Activated CD4-positive, alpha-beta T cell treated with anti-CD3 and anti-CD28 coated beads, Interleukin-2, amount 50 U/mL, for 16 hours (primary cell): ENCODE measurements at places on chromosomes 2 and 18.

- DNase-seq = no peak
These were observed 2.4 kb downstream of the SCYGR8 start for GRCh38 chr2:227748079-227748478.

DNA sequence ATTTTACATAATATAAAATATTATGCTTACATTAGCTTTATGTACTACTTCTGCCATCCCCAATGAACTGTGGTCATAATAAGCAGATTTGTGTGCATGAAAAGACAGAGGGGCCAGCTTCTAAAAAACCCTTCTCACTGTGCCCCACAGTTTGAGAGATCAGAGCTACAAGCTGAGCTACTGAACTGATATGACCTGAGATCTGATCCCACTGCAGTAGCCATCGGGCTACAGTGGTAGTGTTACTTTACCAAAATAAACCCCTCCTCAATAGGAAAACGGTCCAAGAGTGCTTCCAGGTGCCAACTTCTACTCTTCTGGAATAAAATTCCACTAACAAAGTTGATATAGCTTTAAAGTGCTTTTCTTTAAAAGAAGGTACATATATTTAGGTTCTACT, 43.1 kb downstream of the IKZF2 start:
- no peak for DNase-seq

GRCh38 chr2:227617316-227618230, at the start of gene SCYGR4:
TSS of gene SCYGR4 (plus strand) at chr2:227617498. CDS start at chr2:227617498, 0 bp downstream.
- DNase-seq = no peak

DNA sequence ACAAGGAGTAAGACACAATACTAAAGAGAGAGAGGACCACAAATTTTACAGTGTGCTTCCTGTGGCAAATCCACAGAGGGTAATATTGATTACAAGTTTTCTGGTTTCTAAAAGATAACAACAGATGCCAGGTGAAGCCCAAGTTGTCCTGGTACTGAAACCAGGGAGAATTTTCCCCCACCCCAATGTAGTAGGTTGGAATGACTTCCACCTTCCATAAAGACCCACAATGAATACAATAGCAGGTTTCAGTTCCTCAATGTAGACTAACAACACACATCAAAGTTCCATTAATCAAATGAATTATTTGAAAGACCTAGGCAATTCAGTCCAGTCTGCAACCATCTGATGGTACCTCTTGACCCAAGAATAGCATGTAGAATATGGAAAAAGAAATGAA, 44.0 kb upstream of the TMEM247 start:
- no peak for DNase-seq

DNA sequence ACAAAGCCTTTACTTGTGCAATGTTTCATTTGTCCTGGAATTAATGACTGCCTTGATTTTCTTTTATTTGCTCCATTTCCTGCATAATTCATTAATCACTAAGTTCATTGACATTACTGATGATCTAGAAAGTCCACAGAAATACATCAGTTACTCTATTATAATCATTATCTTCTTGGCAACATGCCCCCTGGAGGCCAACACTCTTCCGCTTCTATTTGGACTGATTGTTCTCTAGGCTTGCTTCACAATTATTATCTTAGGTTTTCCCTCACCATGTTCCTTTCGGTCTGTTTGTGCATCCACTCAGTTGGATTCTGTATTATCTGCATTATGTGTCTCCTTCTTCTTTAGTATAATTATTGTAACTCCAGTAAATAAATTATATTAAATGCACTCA, 461.0 kb upstream of the CDH2 start:
- DNase-seq = no peak

GRCh38 chr2:152167065-152167464, 8.5 kb downstream of the STAM2 start:
- no peak for DNase-seq

DNA sequence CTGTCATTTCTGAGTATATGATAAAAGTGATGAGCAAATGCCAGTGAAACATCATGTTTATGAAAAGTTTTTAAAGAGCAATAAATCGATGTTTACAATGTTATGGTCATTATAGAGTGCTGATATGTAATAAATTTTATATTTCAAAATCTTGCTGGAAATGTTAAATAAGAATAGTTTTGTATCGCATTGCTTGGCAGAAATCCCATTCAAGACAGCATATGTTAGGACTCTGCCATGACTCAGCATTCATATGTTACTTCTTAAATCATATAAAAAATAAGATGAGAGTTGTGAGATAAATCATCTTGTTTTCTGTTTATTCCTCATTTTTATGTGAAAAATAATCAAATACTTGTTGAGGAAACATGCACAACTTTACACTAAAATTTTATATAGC, 949.9 kb upstream of the NRXN1 start:
- DNase-seq = no peak

DNA sequence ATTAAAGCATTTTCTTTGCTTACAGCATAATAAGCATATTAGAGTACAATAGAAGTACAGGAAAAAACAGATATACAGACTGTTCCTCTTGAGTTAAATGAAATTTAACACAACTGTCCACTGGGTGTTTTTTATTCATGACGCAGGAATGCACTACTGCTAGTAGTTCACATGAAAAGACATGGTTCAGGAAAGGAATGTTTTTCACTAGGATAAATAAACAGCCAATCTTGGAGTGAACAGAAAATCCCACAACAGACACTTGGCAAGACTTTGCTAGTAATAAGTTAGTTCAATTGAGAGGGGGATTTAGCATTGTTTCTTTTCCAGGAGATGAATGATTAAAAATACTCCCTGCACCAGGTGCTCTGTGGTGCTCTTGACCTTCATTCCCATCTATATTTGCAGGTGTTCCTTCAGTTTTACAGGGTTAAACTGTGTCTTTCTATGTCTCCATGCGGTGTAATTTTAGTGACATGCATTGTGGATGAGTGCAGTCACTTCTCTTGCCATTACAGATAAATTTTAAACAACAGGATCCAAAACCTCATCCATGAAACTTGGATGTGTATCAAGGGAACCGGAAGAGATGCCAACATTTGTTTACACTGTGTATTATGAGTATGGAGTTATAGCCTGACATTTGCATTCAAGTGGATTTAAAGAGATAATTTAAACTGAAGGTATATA, 796.6 kb downstream of the DSC3 start:
- no peak for DNase-seq

GRCh38 chr18:23135550-23136325, 453 bp downstream of the CABLES1 start:
- no peak for DNase-seq

DNA sequence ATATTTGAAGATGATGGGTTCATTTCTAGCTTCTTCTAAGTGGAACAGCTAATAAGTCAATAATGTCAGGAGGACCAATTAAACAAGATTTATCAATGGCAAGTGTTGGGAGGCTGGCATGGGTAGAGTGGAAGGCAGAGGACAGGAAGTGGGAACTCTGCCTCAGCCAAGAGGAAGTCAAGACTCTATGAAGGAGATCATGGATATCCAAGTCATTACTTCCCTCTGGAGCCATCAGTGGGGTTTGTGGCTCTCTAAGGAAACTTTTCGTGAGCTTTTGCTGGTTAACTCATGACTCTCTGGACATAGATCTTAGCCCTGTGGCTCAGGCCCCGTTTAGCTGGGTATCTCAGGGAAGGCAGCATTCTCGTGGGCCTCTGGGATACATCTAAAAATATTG, 410.4 kb upstream of the ID2 start:
- no peak for DNase-seq

- peak; percentile 39 for DNase-seq
These were observed 104.7 kb upstream of the FAM117B start for GRCh38 chr2:202530038-202530437.

DNA sequence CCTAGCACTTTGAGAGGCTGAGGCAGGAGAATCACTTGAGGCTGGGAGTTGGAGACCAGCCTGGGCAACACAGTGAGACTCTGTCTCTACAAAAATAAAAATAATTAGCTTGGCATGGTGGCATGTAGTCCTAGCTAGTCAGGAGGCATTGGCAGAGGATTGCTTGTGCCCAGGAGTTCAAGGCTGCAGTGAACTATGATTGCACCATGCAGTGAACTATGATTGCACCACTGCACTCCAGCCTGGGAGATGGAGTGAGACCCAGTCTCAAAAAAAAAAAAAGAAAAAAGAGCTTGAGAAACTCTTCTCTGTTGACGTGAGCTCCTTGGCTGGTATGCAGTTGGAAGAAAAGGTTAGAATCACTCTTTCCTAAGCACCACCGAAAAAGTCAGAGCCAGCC, 125.1 kb upstream of the TNP1 start:
- no peak for DNase-seq

- peak; percentile 64 for DNase-seq
These were observed 383.3 kb downstream of the MTX2 start for GRCh38 chr2:176652300-176653182.

DNA sequence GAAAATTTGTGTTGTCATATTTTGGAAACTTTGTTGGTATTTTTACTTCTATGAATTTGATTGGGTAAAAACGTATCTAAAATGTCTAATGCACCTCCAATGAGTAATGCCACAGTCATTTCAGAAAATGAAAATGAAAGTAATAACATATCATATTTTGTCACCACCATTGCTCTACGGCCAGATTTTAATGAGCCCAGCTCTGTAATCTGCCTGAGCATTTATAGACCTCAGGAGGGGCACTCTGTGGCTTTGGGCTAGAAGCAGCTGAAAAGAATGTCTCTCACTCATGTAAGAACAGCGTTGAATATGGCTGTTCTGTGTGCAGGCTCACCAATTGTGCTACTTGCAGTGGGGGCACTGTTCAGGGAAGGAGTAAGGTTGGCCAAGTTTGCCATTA, 32.7 kb upstream of the ABCA12 start:
- DNase-seq = peak; percentile 18

DNA sequence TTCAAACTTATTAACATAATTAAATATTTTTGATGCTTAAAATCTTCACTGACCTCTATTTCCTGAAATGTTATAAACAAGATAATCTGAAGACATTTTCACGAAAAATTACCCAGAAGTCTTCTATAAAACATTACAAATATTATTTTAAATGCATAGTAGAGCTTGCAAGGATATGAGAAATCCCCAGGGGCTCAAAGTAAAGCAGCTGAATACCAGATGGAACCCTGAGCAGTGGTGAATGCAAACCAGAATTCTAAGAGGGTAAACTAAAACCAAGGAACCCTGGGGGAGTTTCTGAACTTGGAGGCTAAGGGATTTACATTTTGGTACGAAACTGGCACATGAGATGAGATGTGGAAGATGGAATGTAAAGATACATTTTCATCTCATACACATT, 83.6 kb downstream of the FSHR start:
- no peak for DNase-seq

DNA sequence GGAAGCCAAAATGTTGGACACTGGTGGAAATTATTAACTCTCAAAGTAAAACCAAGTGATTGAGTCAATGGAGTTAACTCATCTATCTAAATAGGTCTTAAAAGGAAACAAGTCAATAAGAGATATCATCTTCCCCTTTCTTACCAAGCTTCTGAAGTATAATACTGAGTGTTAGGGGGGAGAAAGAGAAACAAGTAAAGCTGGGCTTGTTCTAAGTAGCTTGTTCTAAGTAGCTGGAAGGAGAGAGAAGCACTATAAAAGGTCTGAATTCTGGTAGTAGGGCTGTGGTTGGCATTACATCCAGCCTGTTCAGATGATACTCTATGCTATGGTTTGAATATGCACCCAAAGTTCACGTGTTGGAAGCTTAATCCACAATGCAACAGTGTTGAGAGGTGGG, 26.8 kb downstream of the YES1 start:
- no peak for DNase-seq

DNA sequence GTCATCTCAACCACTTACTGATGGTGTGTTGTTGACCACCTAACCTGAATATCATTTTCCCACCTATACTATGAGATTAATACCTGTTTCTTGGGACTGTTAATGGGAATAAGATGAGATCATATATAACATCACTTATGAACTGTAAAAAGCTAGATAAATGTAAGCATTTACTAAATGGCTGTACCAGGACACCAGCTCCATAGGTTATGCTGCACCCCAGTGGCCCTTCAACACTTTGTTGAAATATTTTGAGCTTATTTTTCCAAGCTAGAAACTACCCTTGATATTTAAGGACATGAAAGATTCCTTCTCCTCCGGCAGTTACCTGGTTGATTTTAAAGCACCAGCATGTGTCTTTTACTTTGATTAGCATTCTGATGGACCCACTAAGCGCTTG, 138.0 kb upstream of the CDCA7 start:
- no peak for DNase-seq

GRCh38 chr18:42891705-42892104, 223.8 kb downstream of the RIT2 start:
- no peak for DNase-seq

DNA sequence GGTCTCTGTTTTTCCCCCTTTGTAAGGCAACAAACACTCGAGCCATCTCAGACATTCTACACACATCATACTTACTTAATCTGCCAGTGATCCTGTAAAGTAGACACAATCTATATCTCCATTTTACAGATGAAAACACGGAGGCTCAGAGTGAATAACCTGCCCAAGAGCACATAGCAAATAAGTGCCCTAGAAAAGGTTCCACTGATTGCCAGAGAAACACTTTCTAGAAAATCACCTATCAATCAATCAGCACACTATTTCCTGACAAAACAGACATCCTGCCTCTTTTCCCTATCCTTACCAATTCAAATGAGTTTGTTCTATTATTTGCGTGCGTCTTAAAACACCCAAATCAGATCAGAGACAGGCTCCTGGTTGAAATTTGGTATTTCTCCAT, 23.9 kb downstream of the SLC66A3 start:
- no peak for DNase-seq

DNA sequence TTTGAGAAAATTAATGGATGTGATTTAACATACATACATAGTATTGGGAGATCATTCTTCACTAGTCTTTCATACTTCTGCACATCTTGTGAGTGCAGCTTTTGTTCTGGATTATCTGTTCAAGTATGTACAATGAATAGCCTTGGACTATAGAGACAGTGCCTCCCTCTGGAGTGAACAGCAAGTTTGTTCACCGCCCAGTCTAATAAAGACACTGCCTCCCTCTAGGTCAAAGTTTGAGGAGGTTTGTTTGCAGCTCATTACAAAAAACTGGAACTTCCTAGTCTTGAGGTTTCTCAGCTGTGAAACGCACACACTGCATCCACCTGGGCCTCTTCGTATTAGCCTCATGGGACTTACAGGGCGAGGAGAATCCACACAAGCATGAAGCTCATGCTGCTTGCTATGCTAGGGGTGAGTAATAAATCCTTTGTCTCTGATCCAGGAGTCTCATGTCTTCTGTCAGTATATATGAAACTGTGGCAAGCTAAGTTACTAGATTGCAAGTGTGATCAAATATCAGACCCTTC, 26.0 kb upstream of the LAPTM4A start:
- DNase-seq = no peak

GRCh38 chr2:113258471-113259147, 20.1 kb downstream of the PAX8 start:
- DNase-seq = no peak

DNA sequence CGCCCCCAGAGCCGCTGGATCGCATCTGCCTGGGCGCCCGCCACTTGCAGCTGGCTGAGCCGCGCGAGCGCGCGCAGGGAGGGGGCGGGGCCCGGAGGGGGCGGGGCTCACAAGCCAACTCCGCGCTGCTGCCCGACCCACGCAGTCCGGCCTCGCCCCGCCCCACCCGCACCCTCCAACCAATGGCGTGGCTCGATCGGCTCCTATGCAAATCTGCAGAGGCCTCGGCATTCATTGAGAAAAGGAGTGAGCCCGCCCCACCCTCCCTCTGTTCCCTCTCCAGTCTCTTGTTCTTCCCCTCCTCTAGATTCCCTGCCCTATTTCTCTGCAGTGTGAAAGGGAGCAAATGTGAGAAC, at the start of gene ALK:
Gene ALK, minus strand, starts transcription at position 27 of the 356 bp plus-strand sequence. CDS start 927 bp downstream, outside the sequence.
- peak; percentile 69 for DNase-seq

- no peak for DNase-seq
These were observed 103.5 kb upstream of the CTDP1 start for GRCh38 chr18:79575891-79576685.
